ENCODE measurements at places on chromosomes 5 and 9. TPM values are rescaled to one million over a fixed set of nuclear protein-coding genes. Genes with fewer than 3 reads are reported as not detected.

The EXOC3 gene
- 89.8 TPM for total RNA-seq

GRCh38 chr9:74570879-74571512 lies 73.9 kb downstream of the RORB start:
- H3K4me3 ChIP-seq = no peak overlapping the region
- no peaks in the 10 kb centered on the region for H3K36me3 ChIP-seq
- H3K27ac ChIP-seq = no peak overlapping the region

DNA sequence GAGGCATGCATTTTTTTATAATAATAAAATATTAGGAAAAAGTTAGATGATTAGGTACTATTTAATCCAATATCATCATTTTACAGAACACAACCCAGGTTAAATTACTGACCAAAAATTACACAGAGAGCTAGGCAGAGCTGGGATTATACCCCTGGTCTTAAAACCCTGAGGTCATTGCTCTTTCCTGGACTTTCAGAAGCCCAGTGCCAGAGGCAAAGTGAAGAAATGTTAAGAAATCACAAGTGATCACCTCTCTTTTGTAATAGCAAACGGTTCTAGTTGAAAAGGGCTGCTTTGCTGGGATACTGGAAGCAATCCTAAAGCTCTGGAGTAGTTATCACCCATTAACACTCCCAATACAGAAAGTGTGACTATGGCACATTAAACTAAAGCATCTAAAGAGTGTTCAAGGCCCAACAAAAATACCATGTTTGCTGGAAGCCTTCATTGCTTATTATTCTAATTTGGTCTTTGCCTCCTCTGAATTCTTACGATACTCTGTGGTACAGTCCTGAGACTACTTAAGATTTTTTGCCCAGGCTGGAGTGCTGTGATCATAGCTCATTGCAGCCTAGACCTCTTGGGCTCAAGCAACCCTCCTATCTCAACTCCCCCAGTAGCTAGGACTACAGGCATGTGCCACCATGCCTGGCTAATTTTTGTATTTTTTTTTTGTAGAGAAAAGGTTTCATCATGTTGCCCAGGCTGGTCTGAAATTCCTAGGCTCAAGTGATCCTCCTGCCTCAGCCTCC lies 575.9 kb downstream of the RAB3C start:
- H3K4me3 ChIP-seq = no peak overlapping the region
- no peak overlapping the region for H3K27ac ChIP-seq

GRCh38 chr5:32432633-32433032 lies 11.9 kb downstream of the ZFR start:
- H3K36me3 ChIP-seq = peaks cover 7% of the 10 kb centered on the region
- H3K4me3 ChIP-seq = no peak overlapping the region
- H3K27me3 ChIP-seq = no peaks in the 10 kb centered on the region
- H3K27ac ChIP-seq = no peak overlapping the region
- H3K4me1 ChIP-seq = peaks cover 22% of the 10 kb centered on the region

The GDA gene
- not detected for total RNA-seq

The PCDHB12 gene
- not detected for total RNA-seq

GRCh38 chr9:6356904-6357303 lies 28.7 kb downstream of the TPD52L3 start:
- DNase-seq = no peak
- H3K4me1 ChIP-seq = no peaks in the 10 kb centered on the region
- H3K36me3 ChIP-seq = no peaks in the 10 kb centered on the region
- peaks cover 6% of the 10 kb centered on the region for H3K27me3 ChIP-seq
- H3K4me3 ChIP-seq = no peak overlapping the region
- no peak overlapping the region for H3K27ac ChIP-seq

GRCh38 chr5:32156635-32157034 lies 17.5 kb downstream of the GOLPH3 start:
- no peak overlapping the region for H3K27ac ChIP-seq
- H3K36me3 ChIP-seq = no peaks in the 10 kb centered on the region
- peaks cover 27% of the 10 kb centered on the region for H3K4me1 ChIP-seq
- no peaks in the 10 kb centered on the region for H3K27me3 ChIP-seq
- DNase-seq = no peak

All from natural killer cell treated with Interleukin-12 subunit alpha and Interleukin-12 subunit beta and Interleukin-15 and Interleukin-18, amount 100 ng/mL, for 72 hours (primary cell).